ENCODE measurements at places on chromosomes 4 and X.

DNA sequence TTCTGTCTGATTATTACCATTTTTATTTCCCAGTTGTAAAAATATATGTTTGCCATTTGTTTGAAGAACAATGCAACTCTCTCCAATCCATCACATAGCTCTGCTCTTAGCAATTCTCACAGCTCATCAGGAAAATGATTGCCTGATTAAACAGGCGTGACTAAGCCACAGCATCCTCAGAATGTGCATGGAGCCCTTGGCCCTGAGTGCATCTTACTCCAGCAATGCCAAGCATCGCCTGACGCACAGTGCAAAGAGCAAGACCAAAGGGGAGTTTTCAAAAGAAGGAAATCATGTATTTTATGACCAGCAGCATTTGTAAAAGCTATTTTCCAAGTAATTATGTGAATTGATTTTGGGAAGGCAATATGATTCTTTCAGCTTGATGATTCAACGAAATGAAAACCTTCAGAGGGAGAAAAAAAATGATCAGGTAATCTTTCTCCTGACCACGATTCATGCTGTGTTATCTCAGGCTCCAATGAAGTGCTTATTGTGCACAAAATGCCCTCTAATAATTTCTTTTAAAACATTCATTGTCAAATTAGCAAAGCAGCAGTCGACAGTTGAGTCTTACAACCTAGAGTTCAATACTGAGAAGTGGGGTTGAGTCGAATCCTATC is 138.0 kb upstream of the FAM9B start:
- DNase-seq: no peak

DNA sequence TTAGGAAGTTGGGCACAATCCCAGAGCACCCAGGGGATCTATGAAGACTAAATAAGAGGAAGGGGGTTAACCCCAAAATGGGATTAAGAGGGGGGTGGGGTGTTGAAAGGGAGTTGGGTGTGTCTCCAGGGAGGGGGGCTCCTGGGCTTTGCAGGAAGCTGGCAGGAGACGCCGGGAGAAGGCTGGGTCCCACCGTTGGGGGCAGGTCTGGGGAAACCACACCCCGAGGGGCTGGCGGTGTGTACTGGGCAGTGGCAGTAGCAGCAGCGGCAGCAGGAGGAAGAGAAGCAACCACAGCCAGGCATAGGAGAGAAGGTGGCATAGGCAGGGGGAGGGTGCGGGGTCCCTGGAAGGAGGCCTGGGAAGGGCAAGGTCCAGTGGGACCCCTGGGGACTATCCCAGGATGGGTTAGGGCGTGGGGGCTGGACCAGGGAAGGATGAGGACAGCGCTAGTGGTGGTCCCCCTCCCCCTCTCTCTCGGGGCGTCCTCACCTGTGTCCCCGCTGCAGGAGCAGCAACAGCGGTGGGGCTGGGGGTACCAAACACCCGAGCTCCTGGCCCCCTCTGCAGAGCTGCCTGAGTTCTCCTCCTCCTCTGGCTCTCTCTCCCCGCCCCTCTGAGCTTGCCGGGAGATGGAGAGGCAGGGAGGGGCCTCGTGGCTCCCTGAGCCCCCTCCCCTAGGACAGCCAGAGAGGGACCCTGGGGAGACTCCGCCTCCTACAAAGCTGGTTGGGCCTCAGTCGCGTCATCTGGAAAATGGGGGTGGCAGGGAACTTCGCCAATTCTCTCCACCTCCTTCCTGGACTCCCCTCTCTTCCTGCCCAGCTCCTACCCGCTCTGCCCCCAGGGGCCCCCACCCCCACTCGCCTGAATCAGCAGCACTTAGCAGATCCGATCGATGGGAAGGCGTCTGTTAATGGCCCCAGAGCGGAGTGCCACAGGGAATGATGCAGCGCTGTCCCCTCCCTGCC is at the start of gene KCND1:
TSS of gene KCND1 (minus strand) at position 596 of the 971 bp plus-strand sequence. CDS start 1,573 bp downstream, outside the sequence.
- DNase-seq: peak; percentile 23

- DNase-seq: no peak
These were observed 46.5 kb upstream of the NKAP start for GRCh38 chrX:119989905-119990555.

DNA sequence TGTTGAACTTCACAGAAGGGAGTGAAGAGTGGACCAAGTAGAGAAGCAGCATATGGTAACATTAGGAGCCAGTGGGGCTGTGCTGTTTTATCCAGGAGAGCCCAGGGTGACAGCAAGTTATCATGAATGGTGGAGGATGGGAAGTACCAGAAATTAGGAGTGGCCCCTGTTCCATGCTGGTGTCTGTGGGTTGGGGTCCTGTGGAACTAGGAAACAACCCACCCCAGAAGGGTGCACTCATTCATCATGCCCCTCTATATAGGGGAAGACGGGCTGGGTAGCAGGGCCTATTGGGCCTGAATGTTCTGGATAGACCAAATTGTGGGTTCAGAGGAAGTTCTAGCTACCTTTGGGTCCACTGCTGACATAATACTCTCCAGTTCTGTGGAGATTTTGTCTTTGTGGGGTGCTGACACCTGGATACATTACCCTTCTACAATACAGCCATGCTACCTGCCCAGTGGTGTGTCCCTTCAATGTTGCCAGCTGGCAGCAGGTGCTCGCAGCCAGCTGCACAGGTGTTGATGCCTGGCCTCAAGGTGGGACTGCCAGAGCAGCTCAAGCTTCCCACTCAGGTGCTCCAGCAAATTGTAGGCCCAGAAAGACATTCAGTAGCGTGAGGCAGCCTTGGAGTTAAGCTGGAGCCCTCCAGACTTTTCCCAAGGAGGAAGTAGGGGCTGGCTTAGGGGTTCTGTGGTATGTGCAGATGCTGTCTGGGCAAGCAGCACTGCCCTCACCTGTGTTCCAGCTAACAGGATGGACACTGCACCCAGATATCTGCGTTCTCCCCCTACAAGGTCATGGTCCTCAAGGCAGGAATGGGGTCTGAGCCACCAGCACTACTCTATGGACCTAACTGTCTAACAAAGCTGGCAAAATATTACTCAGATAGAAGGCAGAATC is 106.5 kb downstream of the NHSL2 start:
- DNase-seq: no peak

DNA sequence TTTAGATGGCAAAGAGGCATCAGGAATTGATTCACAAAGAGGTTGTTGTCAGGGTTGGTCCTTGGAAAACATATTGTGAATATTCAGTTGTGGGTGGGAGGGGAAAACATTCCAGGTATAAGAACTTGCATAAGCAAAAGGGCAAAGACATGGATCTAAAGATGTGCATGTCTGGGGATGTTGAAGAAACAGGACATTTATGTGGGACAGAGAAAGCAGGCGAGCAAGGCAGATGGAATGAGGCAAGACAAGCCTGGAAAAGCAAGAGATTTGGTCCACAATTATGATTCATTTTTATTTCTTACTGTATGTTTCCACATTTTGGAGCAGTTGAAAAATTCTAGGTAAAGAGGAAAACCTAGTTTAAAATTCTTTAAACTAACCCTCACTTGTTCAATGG is 134.9 kb upstream of the CXXC4 start:
- no peak for DNase-seq

DNA sequence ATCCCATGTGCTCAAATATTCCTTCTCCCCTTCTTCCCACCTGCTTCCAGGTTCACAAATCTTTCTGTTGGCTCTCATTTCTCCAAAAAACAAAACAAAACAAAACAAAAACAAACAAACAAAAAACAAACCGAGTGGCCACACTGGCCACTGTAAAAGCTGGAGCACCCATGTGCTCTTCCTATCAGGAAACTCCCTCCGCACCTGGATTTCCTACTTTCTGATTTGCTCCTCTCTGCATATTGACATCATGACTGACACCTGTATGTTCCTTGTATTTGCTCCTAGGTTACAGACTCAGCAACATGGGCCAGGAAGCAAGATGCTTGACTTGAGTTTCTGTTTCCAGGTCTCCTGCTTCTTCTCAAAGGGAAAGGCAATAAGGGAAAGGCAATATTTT is 258.8 kb downstream of the GPC3 start:
- DNase-seq: no peak

GRCh38 chr4:182555997-182556418 is 312.8 kb downstream of the TENM3 start:
- no peak for DNase-seq

DNA sequence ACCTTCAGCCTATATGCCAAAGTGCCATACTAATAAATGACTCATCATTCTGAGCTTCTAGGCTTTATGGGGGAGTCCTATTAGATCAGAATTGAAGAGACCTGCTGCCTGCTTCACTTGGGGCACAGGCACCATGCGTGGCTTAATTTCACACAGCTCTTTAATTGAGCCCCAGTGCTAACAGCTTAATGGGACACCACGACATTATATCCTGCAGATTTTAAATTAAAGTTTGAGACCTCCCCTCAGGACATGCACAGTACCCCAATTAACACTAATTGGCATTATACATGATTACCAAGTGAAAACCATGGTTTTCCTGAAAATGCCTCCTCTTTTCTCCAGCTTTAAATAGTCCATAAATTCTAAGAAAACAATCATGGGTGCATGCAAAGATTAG is 6.8 kb downstream of the C1QTNF7 start:
- DNase-seq: no peak

GRCh38 chrX:38271154-38271716 is 50.6 kb upstream of the SRPX start:
- DNase-seq: no peak

GRCh38 chrX:12895866-12896265 is 10.6 kb upstream of the TLR8 start:
- no peak for DNase-seq

DNA sequence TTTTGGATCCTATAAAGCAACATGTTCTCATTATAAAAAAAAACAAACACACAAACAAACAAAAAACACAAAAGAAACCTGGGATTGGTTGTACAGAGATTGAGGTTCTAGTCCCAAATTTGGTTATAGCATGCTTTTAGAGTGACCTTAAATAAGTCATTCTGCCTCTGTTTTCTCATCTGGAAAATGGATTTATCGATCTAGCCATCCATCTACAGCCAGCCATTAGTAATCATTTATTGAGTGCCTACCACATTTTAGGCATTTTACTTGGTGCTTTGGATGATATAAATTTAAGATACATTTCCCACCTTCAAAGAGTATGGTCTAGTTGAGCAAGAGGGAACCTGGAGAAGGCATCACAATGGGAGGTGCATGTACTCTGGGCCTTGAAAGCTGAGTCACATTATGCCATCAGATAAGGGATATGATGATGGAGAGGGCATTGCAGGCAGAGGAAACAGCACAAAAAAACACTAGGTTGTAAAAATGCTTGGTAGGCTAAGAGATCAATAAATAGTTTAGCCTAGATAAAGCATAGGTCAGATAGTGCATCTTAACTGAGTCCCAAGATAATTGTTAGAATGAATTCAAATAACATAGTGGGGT is 91.4 kb downstream of the HEPH start:
- no peak for DNase-seq

DNA sequence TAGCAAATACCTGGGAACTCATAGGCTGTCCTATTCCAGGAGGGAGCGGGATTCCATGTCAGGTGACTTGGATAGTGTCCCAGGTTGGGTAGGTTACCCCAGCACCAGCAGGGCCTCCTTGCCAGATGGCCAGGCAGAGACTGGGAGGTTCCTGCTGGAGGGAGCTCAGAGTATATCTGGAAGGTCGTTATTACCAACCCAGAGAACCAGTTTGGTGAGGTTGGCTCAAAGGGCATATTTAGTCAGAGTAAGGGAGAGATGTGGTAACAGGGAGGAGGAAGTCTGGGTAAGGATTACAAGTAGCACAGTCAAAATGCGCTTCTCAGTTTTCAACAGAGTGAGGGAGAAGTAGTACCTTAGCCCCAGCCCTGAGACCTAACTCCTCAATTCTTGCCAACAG is 53.3 kb upstream of the LNX1 start:
- DNase-seq: no peak

DNA sequence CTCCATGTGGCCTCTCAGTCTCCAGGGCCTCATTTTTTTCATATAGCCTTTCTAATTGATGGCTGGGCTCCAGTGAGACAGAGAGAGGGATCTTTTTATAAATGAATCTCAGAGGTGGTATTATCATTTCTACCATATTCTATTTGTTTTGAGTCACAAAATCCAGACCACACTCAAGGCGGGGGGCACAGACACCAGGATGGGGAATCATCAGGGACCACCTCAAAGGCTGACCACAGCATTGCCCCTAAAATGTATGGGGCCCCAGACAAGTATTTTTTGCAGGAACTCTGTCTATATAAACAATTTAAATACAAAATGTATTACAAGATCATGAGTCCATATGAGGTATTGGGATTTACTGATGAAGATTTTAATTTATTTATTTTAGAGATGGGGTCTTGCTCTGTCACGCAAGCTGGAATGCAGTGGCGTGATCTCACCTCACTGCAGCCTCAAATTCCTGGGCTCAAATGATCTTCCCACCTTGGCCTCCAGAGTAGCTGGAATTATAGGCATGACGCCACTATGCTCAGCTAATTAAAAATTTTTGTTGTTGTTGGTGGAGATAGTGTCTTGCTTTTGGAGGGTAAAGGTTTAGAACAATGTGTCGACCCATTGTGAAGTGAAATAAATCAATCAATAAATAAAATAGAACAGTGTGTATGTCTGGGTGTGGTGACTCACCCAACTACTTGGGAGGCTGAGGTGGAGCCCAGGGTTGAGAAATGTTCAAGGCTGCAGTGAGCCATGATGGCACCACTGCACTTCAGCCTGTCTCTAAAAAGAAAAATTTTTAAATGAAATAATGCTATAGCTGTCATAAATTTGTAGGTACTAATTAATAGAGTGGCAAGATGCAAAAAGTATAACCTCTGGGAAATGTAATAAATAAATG is 29.4 kb downstream of the WDR13 start:
- DNase-seq: no peak

- no peak for DNase-seq
These were observed 13.2 kb upstream of the PCDH18 start for GRCh38 chr4:137545461-137545861.

DNA sequence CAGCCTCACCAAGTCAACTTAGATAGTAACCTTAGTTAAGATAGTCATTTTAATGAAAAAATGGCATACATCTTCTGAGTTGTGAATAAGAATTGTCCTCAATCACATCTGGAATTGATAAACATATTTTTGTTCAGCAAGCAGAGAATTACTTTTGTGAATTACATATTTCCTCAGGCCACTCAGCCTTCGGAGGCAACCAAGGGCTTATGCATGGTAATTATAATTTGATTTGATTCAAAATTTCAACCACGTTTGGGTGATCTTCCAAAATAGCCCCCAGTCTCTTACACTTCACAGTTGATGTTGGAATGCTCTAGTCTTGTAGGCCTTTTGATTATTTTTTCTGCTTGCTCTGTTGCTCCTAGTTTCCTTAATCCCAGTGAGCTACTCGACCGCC is 63.4 kb downstream of the GALNTL6 start:
- DNase-seq: no peak

DNA sequence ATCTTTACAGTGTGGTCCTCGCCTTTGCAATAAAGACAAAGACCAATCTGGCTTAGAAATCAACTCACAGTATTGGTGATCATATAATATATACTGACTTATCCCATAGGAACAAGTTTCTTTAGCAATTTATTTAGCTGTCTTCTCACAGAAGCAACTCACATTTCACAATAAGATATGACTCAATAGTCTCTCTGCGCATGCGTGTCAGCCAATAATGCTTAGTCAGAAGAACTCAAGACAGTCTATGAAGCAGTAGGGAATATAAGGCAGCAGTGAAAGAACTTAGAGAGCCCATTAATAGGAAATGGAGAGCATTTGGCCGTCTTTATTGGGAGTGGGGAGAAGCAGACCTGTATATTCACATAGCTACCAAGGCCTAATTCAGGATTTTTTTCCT is 216.7 kb downstream of the IL13RA2 start:
- DNase-seq: no peak

- peak; percentile 50 for DNase-seq
These were observed 18.5 kb downstream of the HERC3 start for GRCh38 chr4:88610771-88611170.

GRCh38 chrX:71911731-71912050 is 1.0 kb downstream of the NHSL2 start:
- DNase-seq: no peak

GRCh38 chr4:176611951-176612350 is 180.8 kb downstream of the VEGFC start:
- DNase-seq: no peak
